ENCODE measurements at places on chromosomes 2 and 18. TPM values are rescaled to one million over a fixed set of nuclear protein-coding genes. Genes with fewer than 3 reads are reported as not detected.

MGAT5 gene
- total RNA-seq = 22.1 TPM

DUSP2 gene
- total RNA-seq = 13.6 TPM

ZNF385B gene
- total RNA-seq = 0.77 TPM

DNA sequence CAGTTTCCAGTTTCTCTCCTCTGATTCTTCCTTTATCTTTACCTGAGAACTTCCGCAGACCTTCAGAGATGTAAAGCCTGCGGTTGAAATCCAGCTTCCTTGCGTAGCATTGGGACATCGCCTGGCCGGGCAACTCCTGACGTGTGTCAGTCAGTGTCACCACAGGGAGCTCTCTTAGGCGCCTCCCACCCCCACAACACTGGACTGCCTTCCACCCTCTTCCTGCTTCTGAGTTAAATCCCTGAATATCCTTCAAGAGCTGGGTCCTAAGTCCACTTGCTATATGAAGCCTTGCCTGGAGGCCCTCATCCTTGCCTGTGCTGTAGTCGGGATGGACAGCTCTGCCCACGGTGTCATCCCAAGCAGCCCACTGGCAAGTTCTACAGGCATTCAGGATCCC lies 179.4 kb downstream of the SEPTIN10 start:
- H3K36me3 ChIP-seq = no peaks in the 10 kb centered on the region
- no peak overlapping the region for H3K27ac ChIP-seq
- H3K4me1 ChIP-seq = peaks cover 6% of the 10 kb centered on the region

DNA sequence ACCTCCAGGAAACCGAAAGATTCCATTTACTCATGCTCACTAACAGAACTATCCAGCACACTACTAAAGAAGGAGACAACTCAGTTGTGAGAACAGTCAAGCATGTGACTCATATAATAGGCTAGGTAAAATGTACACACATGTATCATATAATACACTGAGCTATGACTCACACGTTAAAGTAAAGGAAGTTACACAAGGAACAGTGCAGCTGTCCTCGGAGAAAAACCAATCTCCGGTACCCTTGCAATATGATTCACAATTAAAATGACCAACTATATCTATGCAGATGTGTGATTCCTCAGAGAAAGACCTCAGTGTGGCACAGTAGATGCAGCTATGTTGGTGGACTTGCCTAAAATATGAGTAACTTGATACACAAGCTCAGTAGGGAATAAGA lies 76.5 kb downstream of the STRN start:
- H3K4me3 ChIP-seq = no peak overlapping the region
- no peaks in the 10 kb centered on the region for H3K4me1 ChIP-seq
- H3K27me3 ChIP-seq = no peaks in the 10 kb centered on the region
- no peak for DNase-seq

- no peaks in the 10 kb centered on the region for H3K27me3 ChIP-seq
- no peak overlapping the region for H3K4me3 ChIP-seq
- no peaks in the 10 kb centered on the region for H3K4me1 ChIP-seq
- H3K36me3 ChIP-seq = no peaks in the 10 kb centered on the region
- no peak overlapping the region for H3K27ac ChIP-seq
Observed at GRCh38 chr18:68083131-68083530, 566.6 kb upstream of the DSEL start.

DNA sequence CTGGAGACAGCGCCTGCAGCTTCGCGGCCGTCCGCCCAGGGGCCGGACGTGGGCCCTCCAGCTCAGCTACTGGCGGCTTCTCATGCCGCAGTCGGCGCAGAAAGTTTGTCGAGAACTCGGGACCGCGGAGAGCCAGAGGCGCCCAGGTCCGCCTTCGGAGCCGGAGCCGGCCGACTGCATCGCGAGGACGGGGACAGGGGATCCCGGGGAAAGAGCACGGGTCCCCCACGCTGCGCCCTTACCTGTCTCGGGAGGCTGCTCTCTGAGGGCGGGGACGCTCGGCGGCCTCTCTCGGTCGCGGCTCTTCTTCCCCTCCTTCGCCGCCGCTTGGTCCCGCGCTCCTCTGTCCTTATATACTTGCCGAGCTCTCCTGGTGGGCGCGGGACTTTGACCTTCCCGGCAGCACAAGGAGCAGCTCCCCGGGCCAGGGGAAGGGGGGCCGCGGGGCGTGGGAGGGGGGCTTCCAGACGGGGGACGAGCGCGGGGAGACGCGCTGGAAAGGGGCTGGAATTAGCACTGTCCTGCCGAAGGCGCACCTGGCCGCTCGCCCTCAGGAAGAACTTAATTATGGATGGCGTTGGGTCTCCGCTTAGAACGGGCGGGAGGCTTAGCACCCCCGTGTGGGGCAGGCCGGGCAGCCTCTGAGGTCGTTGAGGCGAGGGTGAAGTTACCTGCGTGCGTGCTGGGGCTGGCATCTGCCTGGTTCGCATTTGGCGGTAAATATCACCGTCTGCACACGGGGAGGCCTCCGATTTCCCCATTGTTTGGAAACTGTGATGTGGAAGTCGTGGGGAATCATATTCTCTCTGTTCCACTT lies at the start of gene POMC:
Gene POMC (minus strand): TSS at position 325 of the 817 bp plus-strand sequence. CDS start 3,808 bp downstream, outside the sequence.
- no peak for DNase-seq
- no peaks in the 10 kb centered on the region for H3K36me3 ChIP-seq
- peaks cover 6% of the 10 kb centered on the region for H3K4me1 ChIP-seq
- H3K27me3 ChIP-seq = no peaks in the 10 kb centered on the region
- peak within 1 kb of the TSS; percentile 49 for H3K27ac ChIP-seq
- H3K4me3 ChIP-seq = peak within 1 kb of the TSS; percentile 51

DNA sequence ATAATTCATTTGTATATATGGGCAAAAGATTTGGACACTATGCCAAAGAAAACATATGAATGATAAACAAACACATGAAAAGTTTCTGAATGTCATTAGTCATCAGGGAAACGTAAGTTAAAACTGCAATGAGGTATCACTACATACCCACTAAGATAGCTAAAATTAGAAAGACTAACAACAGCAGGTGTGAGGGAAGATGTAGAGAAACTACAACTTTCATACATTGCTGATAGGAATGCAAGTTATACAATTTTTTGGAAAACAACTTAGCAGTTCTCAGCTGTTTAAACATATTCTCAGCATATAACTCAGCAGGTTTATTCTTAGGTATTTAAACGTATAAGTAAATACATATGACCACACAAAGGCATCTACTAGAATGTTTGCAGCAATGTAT lies 563.5 kb upstream of the KLHL29 start:
- no peaks in the 10 kb centered on the region for H3K27me3 ChIP-seq
- H3K36me3 ChIP-seq = no peaks in the 10 kb centered on the region
- H3K27ac ChIP-seq = no peak overlapping the region
- DNase-seq = no peak
